Gastrocnemius medialis (tissue), 4 donors: ENCODE measurements at places on chromosomes 12 and 14. TPM values are rescaled to one million over a fixed set of nuclear protein-coding genes. Genes with fewer than 3 reads are reported as not detected.

DNA sequence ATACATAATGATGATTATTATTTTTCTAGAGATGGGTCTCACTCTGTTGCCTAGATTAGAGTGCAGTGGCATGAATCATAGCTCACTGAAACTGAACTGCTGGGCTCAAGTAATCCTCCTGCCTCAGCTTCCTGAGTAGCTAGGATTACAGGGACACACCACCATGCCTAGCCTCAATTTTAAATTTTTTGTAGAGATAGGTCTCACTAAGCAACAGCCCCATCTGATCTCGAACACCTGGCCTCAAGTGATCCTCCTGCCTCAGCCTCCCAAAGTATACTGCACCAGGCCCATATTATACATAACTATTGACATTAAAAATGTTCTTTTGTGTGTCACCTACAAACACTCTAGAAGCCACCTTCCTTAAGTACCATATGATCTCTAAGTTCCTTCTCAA is 3.4 kb downstream of the TXNRD1 start:
- DNase-seq = no peak
- no peaks in the 10 kb centered on the region for H3K36me3 ChIP-seq
- no peak overlapping the region for H3K4me3 ChIP-seq
- peak overlapping the region; percentile 65 for H3K27ac ChIP-seq
- H3K4me1 ChIP-seq = peaks cover 10% of the 10 kb centered on the region

GRCh38 chr14:27090716-27091115 is 492.9 kb upstream of the NOVA1 start:
- no peaks in the 10 kb centered on the region for H3K36me3 ChIP-seq
- no peaks in the 10 kb centered on the region for H3K27me3 ChIP-seq
- DNase-seq = no peak
- no peak overlapping the region for H3K27ac ChIP-seq

Gene KLHDC1
- 7.2 TPM for total RNA-seq

- no peak overlapping the region for H3K4me3 ChIP-seq
- H3K36me3 ChIP-seq = no peaks in the 10 kb centered on the region
- H3K27me3 ChIP-seq = no peaks in the 10 kb centered on the region
Measured at GRCh38 chr12:59398164-59398563, 197.7 kb upstream of the SLC16A7 start.

DNA sequence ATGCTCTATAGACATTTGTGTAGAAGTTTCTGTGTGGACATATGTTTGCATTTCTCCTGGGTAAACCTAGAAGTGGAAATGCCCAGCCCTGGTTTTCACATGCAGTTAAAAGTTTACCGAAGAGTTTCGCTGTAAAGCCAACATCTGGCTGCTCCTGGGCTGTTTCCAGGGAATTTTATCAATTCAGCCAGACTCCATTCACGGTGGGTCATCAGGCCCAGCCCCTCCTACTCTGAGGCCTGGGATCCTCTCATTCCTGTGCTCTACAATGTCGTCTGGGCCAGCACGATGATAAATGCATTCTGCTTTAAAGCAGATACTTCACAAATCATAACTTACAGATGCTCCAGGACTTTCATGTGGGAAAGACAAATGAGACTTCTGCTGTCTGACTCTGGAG is 7.1 kb downstream of the NUAK1 start:
- no peaks in the 10 kb centered on the region for H3K36me3 ChIP-seq
- H3K4me3 ChIP-seq = no peak overlapping the region
- H3K4me1 ChIP-seq = peaks cover 86% of the 10 kb centered on the region
- no peak for DNase-seq
- H3K27ac ChIP-seq = peak overlapping the region; percentile 3
- H3K27me3 ChIP-seq = no peaks in the 10 kb centered on the region

- H3K36me3 ChIP-seq = no peaks in the 10 kb centered on the region
- no peak overlapping the region for H3K4me3 ChIP-seq
- no peaks in the 10 kb centered on the region for H3K4me1 ChIP-seq
- no peak for DNase-seq
- H3K27me3 ChIP-seq = no peaks in the 10 kb centered on the region
- H3K27ac ChIP-seq = no peak overlapping the region
Measured at GRCh38 chr14:69535230-69535848, 39.3 kb downstream of the CCDC177 start.

- H3K4me1 ChIP-seq = no peaks in the 10 kb centered on the region
- H3K27me3 ChIP-seq = no peaks in the 10 kb centered on the region
- H3K36me3 ChIP-seq = no peaks in the 10 kb centered on the region
- no peak overlapping the region for H3K27ac ChIP-seq
Measured at GRCh38 chr12:33977887-33978286, 44.4 kb upstream of the ALG10 start.
